A549 treated with CpdA at 1 μM for 4 hours (cell line): ENCODE measurements at places on chromosomes 16 and 17. TPM values are rescaled to one million over a fixed set of nuclear protein-coding genes. Genes with fewer than 3 reads are reported as not detected.

The GNPTG gene
- total RNA-seq, result 24.2 to 38.2 TPM (median 34.7 TPM) in 5 replicates

The CORO6 gene
- total RNA-seq, result 4.9 to 8.1 TPM (median 6.4 TPM) in 5 replicates

The CCL23 gene
- not detected in 5 replicates for total RNA-seq

The EMP2 gene
- total RNA-seq, result 16.6 to 23.3 TPM (median 22.0 TPM) in 5 replicates

The HSDL1 gene
- total RNA-seq, result 17.2 to 18.7 TPM (median 18.1 TPM) in 5 replicates

The EPOP gene
- 11.2 to 15.0 TPM (median 14.6 TPM) in 5 replicates for total RNA-seq

The KRT23 gene
- 0.08 TPM in 1 of 5 replicates, not detected in the others for total RNA-seq

The CDRT15L2 gene
- total RNA-seq, result not detected in 5 replicates

The SAMD14 gene
- total RNA-seq, result 0.22 to 0.85 TPM (median 0.35 TPM) in 5 replicates

The MYL4 gene
- total RNA-seq, result 0.15 TPM in 1 of 5 replicates, not detected in the others

The SGCA gene
- total RNA-seq, result 0.84 to 1.9 TPM (median 1.5 TPM) in 5 replicates

The KCNG4 gene
- total RNA-seq, result not detected in 5 replicates

The ZNF205 gene
- 11.3 to 15.1 TPM (median 13.2 TPM) in 5 replicates for total RNA-seq

The GUCY2D gene
- 0.08 TPM in 1 of 5 replicates, not detected in the others for total RNA-seq

The TUBB3 gene
- total RNA-seq, result 177 to 263 TPM (median 233 TPM) in 5 replicates

The MPP2 gene
- total RNA-seq, result 1.3 to 2.4 TPM (median 2.1 TPM) in 5 replicates

The NEUROD2 gene
- total RNA-seq, result 0.03 TPM in 1 of 5 replicates, not detected in the others
